ENCODE measurements at places on chromosomes 6 and 20.

GRCh38 chr20:46414608-46415007, 8.2 kb upstream of the ELMO2 start:
- DNase-seq, result no peak

DNA sequence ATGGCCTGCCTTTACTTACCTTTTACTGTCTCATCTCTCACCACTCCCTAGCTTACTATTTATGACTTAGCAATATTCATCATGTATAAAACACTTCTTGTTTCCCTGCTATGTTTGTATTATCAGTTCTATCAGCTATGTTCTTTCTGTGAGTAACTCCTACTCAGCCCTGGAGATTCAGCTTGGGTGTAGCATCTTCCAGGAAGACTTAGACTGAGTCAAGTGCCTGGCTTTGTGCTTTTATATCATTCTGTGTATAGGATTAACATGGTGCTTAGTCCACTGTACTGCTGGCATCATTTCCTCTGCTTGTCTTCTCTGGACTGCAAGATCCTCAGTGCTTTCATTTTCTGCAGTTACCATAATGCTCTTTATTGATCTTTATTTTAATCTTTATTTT, 257.8 kb downstream of the BTBD3 start:
- DNase-seq, result no peak

- DNase-seq, result peak; percentile 92
These were observed 117.5 kb downstream of the GPX5 start for GRCh38 chr6:28643017-28643740.

GRCh38 chr6:5930143-5930770, 76.5 kb downstream of the NRN1 start:
- DNase-seq, result no peak

DNA sequence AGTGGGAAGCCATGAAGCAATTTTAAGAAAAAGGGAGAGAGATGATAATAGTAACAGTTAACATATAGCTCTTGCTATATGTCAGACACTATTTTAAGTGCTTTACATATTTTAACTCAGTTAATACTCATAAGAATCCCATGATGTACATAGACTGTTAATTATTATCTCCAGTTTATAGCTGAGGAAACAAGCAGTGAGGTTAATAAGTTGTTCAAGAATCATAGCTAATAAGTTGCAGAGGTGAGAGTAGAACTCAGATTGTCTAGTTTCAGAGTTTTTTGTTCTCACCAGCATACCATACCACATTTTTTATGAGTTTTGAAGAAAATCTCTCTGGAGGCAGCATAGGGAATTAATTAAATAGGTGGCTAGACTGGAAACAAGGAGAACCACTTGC, 144.6 kb upstream of the MMS22L start:
- no peak for DNase-seq

DNA sequence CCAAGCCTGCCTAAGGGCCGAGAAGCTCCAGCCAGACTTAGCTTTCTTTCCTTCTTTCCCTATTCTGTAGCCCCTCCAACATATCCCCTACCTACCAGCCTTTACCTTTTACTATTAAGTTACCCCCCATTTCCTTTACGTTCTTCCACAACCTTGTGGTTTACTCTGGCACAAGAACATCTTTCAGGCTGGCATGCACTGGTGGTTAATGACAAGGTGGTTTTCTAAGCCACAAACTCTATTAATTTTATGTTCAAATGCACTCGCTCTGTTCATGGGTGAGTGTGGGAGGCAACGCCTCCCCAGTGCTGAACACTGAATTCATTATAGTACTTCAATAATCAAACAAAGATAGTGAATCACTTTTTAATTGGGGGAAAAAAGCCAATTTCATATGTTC, 64.4 kb downstream of the TRERF1 start:
- no peak for DNase-seq

DNA sequence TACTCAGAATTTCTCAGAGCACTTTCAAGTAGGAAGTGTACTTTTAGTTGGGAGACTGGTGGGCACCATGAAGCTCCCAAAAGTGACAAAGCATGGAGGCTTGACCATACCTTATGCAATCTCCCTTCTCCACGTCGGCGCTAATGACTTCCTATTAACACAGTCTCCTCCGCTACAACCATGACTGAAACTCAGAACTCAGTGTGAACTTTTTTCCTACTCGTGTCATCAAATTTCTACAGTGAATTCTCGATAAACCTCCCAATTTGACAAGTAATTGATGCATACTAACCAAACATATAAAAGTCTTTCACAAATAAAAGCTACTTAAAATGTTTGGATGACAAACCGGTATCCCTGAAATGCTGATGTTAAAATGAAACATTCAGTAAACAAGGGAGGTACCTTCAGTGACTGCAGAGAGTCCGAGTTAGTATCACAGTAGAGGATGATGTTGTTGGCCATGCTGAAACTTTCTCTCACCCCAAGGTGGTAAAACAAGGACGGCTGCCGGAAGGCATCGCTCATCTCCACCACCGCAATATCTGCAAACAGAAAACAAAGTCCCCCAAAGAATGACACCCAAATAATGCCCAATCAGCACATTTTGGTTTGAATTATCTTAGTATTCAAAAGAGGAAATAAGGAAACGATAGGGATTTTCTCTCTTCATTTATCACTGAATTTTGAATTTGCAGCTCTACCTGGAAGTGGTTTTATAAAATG, 72.1 kb downstream of the MAP3K5 start:
- no peak for DNase-seq

- no peak for DNase-seq
These were observed 183.3 kb downstream of the EDN1 start for GRCh38 chr6:12473494-12473893.

DNA sequence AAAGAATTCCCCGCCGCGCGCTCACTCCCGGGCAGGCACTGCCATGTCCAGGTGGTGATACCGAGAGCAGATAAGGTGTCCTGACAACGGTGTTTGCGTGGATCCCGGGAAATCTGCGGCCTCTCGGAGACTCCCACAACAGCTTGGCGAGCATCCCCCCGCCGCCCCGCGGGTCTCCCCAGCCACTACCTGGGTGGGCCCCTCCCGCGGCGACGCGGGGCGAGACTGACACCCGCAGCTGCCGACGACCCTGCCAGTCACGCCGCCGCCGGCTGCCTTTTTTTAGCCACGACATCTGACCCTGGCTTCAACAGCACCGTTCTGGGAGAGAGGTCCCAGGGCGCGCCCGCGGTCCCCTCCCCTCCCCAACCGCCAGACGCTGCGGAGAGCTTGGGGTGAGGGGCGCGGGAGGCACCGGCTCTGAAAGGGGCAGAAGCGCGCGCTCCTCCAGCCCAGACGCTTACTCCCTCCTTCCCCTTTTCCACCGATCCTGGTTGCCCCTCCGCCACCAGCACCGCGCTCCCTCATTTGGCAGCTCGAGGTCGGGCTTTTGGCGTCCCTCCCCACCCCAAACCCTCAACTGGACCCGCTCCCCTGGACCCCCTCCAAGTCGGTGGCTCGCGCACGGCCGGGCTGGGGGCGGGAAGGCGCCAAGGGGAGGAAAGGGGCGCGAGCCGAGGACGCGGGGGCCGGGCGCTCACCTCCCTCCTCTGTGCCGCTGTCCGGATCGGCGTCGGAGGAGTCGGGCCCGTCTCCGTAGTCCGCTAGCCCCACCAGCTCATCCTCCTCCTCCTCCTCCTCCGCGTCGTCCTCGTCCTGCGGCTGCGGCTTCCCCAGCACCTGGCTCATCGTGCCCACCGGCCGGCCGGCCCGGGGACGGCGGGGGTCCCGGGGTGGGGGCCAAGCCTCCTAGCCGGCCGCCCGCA, 665 bp downstream of the RRAGD start:
- DNase-seq, result no peak

GRCh38 chr6:109212683-109213082, 117.4 kb downstream of the CEP57L1 start:
- DNase-seq, result no peak

DNA sequence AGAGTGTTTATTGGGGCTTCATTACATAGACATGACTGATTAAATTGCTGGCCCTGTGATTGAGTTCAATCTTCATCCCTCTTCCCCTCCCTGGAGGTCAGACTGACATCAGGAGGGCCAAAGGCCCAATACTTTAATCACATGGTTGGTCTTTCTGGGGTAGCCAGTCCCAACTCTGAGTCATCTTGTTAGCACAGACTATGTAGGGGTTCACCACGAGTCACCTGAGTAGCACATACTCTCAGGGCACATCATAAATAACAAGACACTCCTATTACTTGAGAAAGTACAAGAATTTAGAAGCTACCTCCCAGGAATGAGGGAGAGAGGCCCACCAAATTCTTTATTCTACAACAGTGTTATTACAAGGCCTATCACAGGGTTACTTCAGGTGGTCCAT, 11.3 kb downstream of the GINS1 start:
- DNase-seq, result peak; percentile 56

GRCh38 chr20:24048024-24048611, 59.5 kb upstream of the GGTLC1 start:
- no peak for DNase-seq

GRCh38 chr6:107075951-107076381, 39.3 kb downstream of the BEND3 start:
- peak; percentile 20 for DNase-seq

DNA sequence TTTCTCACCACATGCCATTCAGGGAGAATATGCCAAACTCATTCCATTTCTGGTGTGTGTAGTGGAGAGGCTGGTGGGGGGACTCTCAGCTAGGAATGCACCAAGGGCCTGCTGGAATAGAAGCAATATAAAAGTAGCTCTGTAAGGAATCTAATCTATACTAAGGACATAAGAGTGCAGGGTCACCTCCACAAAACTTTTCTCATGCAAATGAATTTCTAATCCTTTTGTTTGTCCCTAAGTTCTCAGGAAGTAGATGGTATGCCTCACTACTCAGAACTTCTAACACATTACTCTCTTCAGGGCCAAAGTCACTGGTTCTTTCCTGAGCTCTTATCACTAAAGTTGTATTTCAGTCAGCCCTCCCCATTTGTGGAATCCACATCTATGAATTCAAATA, 427.2 kb downstream of the C6orf118 start:
- no peak for DNase-seq

DNA sequence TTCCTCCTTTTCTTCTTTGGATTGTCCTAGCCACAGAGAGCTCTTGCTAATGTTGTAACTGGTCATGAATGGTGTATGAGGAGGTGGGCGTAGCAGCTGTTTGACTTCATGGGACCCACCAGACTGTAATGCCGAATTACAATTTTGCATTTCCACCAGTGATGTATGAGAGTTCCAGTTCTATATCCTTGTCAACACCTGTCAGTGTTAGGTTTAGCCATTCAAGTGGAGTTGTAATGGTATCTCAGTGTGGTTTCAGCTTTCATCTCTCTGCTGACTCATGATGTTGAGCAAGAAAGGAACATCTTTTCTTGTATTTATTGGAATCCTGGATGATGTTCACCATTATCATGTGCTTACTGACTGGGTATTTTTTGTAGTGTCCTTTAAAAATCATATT, 5.1 kb downstream of the IGF2R start:
- DNase-seq, result peak; percentile 94

DNA sequence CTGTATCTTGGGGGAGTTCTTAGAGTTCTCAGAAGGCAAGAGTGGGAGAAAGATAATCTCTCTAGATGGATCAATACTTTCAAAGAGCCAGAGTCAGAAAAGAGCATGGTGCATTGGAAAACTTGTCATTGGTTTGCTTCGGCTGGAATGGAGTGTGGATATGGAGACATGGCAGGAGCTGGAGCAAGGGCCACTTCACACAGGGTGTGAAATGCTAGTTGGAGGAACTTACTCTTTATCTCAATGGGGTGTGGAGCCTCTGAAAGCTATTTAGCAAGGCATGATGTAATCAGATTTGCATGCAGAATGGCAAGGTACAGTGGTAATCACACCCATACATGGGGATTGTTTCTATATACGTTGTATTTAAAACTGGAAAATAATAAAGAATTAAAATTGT, 31.5 kb upstream of the PAQR8 start:
- DNase-seq, result no peak

- no peak for DNase-seq
These were observed 355 bp upstream of the AKAP7 start for GRCh38 chr6:131134980-131135243.

- DNase-seq, result no peak
These were observed 52.6 kb downstream of the TRPC4AP start for GRCh38 chr20:35039846-35040489.

GRCh38 chr20:1394686-1395085, 1.8 kb upstream of the FKBP1A start:
- no peak for DNase-seq

- peak; percentile 71 for DNase-seq
These were observed 42.4 kb upstream of the DDR1 start for GRCh38 chr6:30841644-30842504.

DNA sequence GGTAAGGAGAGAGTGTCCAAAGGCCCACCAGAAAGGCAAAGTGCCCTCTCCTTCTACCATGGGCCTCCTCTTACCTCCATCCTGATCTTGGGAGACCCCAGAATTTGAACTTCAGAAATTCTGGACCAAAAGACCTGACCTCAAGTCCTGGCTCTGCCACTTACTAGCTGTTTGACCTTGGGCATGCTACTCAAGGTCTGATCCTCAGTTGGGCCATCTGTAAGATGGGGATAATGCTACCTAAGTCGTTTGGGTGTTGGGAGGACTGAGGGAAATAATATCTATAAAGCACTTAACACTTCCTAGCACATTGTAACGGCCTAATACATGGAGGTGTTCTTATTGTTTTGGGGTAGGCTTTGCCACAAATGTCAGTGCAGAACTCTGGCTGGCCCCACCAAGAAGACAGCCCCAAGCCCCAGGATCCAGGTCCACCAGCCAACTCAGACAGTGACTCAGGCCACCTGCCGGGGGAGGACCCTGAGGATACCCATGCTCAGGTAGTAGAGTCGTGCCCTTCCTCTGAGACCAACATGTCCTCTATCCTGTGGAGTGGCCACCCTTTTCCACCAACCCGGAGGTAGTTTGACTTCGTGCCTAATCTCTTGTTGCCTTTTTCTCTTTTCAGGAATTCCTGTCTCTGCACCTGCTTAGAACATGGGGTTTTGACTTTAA, 2.7 kb downstream of the PRICKLE4 start:
- no peak for DNase-seq

GRCh38 chr6:118403036-118403435, 145.1 kb upstream of the PLN start:
- no peak for DNase-seq

DNA sequence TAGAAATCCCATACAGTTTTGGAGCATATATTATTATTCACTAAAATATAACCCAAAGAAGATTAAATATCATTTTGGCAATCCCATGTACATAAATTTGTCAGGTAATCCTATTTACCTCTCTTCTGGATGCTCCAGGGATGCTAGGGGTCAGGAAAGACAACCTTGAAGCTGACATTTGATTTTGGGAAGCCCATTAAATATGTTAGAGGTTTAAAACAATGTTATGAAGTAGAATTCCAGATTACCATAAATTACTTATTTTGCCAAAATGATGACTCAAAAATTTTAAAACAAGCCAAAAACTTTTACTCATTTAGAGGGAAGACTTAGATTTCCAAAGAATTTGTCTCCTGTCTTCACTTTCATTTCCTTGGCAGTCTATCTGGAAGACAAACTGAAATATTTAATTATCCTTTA, 9.2 kb upstream of the IL22RA2 start:
- DNase-seq, result no peak

- DNase-seq, result no peak
These were observed 122.6 kb downstream of the OPRM1 start for GRCh38 chr6:154161689-154162088.

- DNase-seq, result no peak
These were observed 66.6 kb upstream of the CCN6 start for GRCh38 chr6:111987295-111987694.
